Body of pancreas (tissue), 4 donors: ENCODE measurements at places on chromosomes 3 and 15.

DNA sequence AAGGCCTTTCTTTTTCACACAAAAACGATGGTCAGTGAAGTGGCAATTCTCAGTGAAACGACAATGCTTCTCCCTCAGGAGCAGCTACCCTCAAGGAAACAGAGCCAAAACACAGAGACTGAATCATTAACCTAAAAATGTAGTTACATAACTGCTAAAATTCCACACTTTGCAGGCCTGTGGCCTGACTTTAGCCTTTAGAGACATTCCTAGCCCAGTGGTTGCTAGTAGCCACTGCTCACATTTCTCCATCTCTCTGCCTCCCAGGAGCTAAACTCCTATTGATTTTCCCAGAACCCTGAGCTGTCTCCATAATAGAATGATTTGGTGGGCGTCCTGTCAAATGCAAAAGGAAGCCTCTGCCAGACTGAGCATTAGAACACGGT lies 630.1 kb upstream of the KCNMB2 start:
- DNase-seq = no peak

DNA sequence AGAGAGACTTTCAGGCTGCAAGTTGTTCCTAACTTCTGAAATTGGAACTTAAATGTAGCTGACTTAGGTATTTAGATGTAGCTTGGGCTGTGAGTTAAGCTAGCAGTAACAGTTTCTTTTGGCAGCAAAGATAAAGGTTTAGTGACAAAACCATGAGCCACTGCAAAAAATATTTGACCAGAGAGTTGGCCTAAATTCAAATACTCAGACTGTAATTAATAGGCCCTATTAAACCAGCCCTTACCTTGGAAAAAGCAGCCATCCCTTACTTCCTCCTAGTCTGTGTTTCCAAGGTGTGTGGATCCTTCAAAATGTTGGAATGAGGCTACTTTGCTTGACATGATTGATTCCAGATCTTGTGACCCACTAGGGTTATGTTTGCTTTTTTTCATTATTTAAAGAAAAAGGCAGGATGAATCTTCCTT lies 8.2 kb downstream of the TPM1 start:
- no peak for DNase-seq

GRCh38 chr3:131151-131888 lies 65.2 kb upstream of the CHL1 start:
- DNase-seq = no peak

GRCh38 chr3:58948018-58948417 lies 101.8 kb downstream of the CFAP20DC start:
- no peak for DNase-seq

GRCh38 chr3:4759689-4760312 lies 219.4 kb upstream of the BHLHE40 start:
- DNase-seq = no peak

GRCh38 chr3:168531116-168531515 lies 435.4 kb upstream of the GOLIM4 start:
- DNase-seq = no peak

- DNase-seq = no peak
Observed at GRCh38 chr15:87365186-87365585, 891.4 kb downstream of the NTRK3 start.

DNA sequence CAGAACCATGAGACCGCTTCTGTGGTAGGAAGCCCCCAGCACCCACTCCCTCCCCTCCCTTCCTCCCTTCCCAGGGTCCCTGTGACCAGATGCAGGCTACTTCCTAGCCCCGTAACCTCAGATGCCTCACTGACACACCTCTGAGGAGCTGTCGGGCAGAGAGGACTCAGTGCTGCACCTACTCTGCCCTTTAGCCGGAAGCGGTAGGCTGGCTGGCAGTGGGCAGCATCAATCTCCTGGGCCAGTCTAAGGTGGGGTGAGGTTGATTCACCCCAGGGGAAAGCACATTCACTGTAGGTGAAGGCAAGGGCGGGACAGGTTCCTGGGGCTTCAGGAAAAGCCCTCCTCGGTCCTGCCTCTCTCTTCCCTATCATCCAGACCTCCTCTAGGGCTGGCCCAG lies 19.1 kb downstream of the CSRNP1 start:
- DNase-seq = no peak

DNA sequence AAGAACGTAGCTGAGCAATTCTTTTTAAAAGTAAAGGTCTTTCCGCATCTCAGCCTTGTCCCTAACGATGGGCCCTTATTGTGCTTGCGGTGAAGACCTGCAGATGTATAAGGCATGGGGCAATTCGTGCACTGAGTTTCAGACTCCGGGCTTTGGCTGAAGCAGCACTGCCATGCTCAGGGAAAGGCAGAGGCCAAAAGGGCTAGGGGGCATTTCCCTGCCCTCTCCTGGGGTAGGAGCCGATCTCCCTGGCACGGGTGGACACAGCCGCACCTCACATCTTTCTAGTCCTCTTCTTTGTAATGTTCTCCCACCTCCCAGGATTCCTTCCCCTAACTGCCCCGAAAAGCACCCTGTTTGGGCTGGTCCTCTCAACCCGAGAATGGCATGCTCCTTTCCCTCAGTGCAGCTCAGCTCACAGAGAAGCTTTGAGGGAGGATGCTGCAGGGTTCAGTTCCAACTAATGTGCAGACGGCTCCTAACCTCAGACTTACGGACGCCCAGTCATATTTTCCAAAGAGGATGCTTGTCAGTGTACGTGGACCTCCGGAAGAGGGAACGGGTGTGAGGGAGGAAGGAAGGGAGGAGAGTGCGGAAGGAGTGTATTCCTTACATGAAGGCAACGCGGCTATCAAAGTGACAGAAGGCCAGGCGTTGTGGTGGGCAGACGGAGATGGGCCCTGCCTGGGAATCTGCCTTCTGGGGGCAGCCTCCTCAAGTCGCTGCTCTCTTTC lies 61.2 kb downstream of the SYNM start:
- DNase-seq = no peak

GRCh38 chr3:172516318-172517214 lies 6.7 kb downstream of the TNFSF10 start:
- peak; percentile 80 for DNase-seq

DNA sequence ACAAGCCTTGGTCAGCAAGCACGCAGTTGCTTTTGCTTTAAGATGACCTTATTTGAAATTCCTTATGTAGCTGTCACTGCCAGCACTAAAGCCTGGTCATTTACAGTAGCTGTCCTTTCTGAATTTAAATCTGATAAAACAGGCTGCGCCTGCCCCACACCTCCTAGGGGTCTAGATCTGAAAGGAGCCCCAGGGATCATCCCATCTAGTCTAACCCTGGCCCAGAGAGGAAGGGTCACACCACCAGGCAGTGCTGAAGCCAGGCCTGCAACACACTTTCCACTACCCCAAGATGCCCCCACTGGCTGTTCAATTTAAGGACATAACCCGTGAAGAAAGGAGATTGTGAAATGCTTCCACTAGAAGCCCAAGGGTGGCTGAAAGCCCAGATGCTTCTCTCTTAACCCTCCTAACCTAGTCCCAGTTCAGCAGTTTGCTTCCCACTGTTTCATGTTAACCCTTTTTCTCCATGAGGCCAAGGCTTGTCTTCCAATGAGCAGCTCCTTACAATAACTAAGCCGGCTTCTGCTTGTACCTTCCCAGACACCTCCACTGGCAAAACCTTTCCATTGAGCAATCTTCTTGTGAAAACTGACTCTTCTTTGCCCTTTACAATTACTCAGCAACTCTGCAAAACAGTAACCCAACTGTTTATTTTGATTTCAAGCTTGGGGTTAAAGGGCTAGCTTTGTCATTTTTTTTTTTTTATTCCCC lies 198.9 kb upstream of the LPP start:
- peak; percentile 9 for DNase-seq

DNA sequence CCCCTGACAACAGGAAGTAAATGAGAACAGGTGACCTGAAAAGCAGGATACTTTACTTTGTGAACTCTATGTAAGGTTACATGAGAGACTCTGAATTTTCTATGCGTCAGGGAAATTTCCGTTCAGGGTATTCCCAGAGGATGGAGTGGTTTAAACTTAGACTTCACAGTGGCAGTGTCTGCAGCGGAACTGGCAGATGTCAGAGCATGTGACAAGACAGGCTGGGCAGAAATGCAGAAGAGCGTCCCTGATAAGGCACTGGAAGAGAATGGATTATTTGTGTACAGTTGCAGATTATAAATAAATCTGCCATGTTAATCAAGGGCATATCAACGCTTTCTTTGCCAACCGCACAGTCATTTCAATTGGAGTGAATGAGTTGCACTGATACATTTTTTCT lies 598.4 kb upstream of the ZNF717 start:
- DNase-seq = no peak

- DNase-seq = no peak
Observed at GRCh38 chr3:111781561-111782446, 77.3 kb upstream of the PHLDB2 start.

DNA sequence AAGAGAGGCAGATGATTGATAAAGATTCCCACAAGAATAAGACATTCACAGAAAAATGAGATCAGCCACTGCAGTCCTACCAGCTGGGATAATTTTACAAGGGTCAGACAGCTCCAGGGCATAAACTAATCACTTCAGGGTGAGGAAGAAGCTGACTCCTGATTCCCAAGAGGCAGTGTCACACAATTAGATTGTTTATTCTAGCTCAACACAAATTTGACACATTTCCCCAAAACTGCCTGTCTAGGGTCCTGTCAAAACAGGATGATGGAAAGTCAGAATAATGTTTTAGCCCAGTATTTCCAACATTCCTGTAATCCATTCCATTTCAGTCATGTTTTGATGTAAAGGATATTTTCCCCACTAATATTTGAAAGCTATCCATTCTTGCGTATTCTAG lies 110.8 kb downstream of the TNIK start:
- DNase-seq = no peak

DNA sequence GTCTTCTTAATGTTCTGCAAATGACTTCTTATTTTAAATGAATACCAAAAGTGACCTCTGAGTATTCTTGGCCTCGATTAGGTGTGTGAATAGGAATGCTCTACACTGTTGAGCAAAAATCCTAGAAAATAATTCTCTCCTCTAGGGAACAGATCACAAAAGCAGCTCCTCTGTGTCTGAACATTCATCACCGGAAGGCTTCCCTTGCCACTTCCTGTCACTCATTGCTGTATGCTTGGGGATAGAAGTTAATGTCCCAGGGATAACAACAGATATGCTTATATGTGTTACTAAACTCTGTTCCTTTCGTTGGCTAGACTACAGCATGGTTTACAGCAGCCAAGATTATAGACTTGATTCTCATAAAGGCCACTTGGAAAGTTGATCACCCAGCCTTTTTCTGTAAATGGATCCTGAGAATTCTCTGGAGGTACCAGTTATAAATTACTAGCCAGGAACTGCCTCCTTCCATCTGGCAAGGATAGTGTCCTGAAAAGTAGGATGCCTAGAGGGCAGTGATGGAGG lies 16.0 kb upstream of the PTX3 start:
- no peak for DNase-seq

DNA sequence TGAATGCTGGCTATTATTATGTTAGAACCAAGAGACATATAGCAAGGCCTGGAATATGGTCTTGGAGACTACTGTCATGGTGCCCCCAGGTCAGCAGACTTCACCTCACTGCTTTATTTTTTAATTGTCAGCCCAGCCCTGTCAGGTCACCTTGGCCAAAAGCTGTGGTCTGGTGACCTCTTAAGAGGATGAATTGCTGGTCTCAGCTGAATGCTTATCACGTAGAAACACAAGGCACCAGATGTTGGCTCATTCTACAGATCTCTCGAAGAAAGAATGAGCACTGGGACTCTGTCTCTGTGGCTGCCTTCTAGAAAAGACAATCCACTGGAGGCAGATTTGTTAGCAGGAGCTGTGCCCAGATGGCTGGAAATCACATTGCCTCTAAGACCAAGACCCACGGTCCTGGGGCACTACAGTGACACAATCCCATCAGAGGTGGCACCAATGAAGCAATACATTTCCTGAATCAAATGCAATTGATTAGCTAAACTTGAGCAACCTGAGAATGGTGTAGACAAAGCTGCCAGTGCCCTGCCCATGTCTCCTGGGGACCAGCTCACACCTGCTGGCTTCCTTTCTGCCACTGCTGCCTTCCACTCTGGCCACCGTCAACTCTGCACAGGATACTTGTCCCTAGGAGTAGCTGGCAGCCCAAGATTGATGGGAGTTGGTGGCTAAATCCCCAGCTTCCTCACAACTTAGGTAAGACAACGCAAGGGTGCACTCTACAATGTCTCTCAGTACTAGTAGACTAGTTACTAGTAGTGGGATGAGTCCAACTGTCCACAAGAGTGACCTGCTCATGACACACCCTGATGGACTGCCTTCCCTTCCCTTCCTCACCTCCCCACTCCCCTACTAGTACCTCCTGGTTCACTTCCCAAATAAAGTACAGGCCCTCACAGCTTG lies 384.9 kb upstream of the PROK2 start:
- no peak for DNase-seq

- no peak for DNase-seq
Observed at GRCh38 chr15:27683121-27683520, 416.0 kb downstream of the OCA2 start.

- peak; percentile 66 for DNase-seq
Observed at GRCh38 chr3:87503900-87504498, 227.6 kb upstream of the POU1F1 start.

GRCh38 chr15:85281293-85281882 lies 99.0 kb upstream of the AKAP13 start:
- no peak for DNase-seq

DNA sequence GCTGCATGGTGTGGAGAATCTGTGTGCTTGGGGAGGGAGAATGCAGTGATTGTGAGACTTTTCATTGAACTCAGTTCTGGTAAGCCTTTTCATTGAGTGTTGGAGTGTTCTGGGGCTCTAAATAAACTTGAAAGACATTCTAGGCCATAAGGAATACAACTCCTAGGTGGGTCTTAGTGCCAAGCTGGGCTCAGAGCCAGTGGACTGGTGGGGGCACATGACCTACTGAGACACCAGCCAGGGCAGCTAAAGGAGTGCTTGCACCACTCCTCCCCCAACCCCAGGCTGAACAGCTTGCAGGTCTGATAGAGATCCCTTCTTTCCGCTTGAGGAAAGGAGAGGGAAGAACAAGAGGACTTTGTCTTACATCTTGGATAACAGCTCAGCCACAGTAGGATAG lies 21.7 kb upstream of the KPNA4 start:
- no peak for DNase-seq

DNA sequence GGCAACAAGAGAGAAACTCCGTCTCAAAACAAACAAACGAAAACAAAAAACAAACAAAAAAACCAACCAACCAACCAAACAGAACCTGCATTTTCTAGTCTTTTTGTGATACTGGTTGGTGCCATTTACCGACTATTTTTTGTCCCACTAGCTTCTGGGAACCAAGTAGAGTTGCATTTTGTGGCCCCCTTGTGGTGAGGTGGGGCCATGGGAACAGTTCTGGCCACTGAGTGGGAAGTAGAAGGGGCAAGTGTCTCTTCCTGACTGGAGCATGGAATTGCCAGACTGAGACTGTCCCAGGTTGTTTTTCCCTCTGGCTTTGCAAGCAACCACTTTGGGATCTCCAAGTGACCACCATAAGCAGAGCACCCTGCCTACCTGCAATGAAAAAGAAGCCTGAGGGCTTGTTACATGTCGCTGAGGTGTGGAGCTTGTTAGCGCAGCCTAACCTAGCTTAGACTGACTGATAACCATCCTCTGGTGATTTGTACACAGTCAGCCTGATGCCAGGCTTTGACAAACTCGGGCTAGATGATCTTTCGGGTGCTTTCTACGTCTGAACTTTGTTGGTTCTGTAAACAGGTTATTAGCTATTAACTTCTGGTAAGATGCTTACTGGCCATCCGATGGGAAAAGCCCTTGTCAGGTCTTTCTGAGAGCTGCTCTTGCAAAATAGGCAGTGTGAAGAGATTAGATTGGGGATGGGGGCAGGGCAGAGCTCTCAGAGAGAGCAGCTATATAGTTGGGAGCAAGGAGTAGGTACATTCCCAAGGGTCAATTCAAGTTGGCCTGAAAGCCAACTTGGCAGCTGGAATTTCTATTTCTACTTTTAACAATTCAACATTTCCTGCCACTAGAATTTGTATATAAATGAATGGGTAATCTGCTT lies 172.2 kb downstream of the SSR3 start:
- peak; percentile 36 for DNase-seq

- no peak for DNase-seq
Observed at GRCh38 chr15:47620960-47621681, 96.2 kb upstream of the SEMA6D start.
